Daoy (cell line): ENCODE measurements at places on chromosomes 5 and 9. TPM values are rescaled to one million over a fixed set of nuclear protein-coding genes. Genes with fewer than 3 reads are reported as not detected.

The IFNK gene
- total RNA-seq: not detected in 2 replicates

The ABLIM3 gene
- total RNA-seq: 6.4 and 10.6 TPM in 2 replicates

The PCDHGA6 gene
- 0.24 and 0.46 TPM in 2 replicates for total RNA-seq

The MAP1B gene
- total RNA-seq: 40.1 and 44.0 TPM in 2 replicates

The BHMT gene
- total RNA-seq: not detected in 2 replicates

The CCL21 gene
- total RNA-seq: not detected in 2 replicates

The IFNA10 gene
- total RNA-seq: not detected in 2 replicates

The MIGA2 gene
- total RNA-seq: 7.8 and 27.4 TPM in 2 replicates
